ENCODE measurements at places on chromosomes 4 and X.

- no peak for DNase-seq
These were observed 4.2 kb downstream of the TLL1 start for GRCh38 chr4:165877286-165877685.

DNA sequence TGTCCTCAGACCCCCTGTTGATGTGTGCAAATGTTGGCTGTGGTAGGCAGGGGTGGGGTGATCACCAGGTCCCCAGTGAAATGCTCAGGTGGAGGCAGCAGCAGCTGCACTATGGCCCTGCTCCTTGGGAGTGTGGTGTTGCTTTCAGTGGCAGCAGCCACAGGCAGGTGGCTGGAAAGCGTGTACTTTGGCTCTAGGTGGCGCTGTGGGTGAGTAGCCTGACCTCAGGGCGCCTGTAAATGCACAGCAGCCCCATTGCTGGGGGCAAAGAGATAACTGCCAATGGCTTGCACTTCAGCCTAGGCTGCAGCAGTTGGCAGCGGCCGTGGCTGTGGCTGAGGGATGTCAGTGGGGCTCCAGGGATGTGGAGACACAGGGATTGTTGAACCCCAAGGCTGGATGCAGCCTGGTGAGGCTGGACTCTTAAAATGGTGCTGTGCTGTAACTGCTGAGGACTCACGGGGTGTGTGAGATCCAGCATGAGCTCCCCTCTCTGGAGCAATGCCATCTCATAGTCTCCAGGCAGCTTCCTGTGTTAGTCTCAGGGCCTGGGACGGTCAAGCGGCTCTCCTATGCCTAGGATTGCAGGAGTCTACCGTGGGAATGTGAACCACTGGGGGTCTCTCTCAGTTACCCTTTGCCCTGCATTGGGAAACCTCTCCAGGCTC, 421.7 kb upstream of the HTR2C start:
- DNase-seq: no peak

GRCh38 chr4:153418121-153418520, 48.0 kb upstream of the TMEM131L start:
- no peak for DNase-seq

DNA sequence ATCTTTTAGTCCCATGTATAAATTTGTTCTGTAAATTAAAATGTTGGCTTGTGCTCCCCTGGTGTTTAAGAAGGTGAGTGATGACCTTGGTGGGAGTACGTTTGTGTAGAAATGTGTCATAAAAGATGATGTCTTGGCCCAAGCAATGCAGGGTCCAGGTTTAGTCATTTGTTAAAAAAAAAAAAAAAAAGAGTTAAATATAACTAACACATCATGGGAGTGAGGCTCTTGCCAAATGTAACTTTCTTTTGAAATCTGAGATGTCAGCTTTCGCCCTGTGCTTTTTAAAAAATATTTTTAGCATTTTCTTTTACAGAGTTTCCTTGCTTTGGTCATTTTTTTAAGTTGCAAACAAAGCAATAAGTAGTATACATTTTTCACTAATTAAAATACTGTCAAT, 135.6 kb downstream of the FBXO8 start:
- no peak for DNase-seq

- DNase-seq: no peak
These were observed 59.6 kb upstream of the TAB3 start for GRCh38 chrX:30948626-30949025.

- no peak for DNase-seq
These were observed 86.3 kb upstream of the CITED1 start for GRCh38 chrX:72392042-72392441.

DNA sequence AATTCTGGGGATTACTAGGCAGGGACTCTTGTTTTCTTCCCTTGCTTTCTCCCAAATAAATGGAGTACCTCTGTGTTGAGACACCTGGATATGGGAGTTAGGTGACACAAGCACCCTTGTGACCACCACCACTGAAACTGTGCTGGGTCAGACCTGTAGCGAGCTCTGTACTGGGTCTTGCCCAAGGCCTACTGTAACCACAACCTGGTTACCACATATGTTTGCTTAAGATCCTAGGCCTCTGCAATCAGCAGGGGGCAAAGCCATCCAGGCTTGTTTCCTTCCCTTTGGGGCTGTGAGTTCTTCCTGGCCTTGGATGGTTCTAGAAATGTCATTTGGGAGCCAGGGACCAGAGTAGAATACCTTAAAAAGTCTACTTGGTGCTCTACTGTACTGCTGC, 49.4 kb downstream of the LPAR4 start:
- DNase-seq: no peak

DNA sequence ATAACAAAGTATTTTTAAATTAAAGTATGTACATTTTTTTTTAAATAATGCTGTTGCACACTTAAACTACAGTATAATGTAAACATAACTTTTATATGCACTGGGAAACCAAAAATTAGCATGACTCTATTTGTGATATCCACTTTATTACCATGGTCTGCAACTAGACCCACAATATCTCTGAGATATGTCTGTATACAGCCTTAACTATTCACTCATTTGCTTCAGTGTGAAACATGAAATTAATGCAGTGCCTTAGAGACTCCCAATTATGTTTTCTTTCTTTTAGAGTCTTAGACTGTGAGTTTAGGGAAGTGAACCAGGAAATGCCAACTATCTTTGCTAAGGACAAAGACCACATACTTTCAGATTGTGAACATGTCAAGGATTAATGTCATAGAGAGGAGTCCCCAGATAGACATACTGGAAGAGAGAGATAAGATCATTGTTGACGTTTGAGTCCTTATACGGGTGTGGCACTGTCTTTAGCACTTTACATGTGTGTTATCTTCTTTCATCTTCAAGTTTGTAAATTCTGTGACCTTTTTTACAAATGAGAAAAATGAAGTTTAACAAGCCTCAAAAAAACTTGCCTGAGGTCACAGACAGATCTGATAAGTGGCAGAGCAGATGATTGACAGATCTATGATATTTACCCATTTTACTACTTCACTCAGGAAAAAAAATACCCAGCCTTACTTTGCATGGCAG, 23.2 kb downstream of the CXorf58 start:
- no peak for DNase-seq

DNA sequence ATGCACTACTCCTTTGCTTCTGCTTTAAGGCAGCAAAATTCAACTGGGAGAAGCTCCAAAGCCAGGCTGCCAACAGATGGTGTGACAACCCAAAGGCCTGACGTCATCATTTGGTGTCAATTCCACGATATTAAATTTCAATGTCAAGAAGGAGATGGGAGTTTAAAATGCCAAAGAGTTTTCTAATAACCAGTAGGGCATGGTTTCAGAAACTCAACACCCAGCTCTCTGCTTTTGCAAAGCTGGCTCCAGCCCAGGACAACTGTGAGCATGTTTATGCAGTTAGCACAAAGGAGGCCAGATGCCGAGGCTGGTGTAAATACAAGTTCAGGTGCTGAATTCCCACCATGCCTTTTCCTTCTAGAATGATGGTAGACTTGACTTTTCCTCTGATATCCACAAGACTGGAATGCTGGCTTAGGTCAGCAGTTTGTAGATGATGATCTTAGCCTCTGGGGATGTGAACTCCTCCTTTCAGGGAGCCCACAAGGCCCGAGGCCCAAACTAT, 67.3 kb downstream of the AFAP1 start:
- DNase-seq: no peak
